ENCODE measurements at places on chromosomes 5 and 9. TPM values are rescaled to one million over a fixed set of nuclear protein-coding genes. Genes with fewer than 3 reads are reported as not detected.
A peak's percentile ranks its signal among the peaks of the same experiment; 100 is the strongest.

The COL23A1 gene
- total RNA-seq: 0.33 TPM

The COL5A1 gene
- total RNA-seq: 15.6 TPM

The LCN15 gene
- total RNA-seq: not detected

The SNX30 gene
- 10.2 TPM for total RNA-seq

The TTLL11 gene
- 2.9 TPM for total RNA-seq

DNA sequence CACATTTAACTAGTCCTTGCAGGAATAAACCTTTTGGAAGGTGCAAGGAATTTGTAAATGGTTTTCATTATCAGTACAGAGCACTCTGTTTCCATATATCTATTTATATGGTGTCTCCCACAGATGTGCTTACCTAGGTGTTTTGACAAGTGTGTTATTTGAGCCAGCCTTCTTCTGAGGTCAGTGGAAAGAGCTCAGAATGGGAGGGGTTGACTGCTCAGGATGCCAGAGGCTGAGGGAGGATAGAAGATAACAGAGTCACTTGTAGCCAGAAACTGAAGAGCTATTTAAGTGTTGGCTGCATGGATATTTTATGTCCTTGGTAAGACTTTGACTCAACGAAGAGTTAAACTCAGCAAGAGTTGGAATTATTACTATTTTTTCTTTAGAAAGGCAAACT, 5.0 kb downstream of the CMYA5 start:
- no peaks in the 10 kb centered on the region for H3K27me3 ChIP-seq
- no peak overlapping the region for H3K27ac ChIP-seq
- no peak overlapping the region for H3K4me3 ChIP-seq
- H3K36me3 ChIP-seq: no peaks in the 10 kb centered on the region
- peaks cover 5% of the 10 kb centered on the region for H3K4me1 ChIP-seq
- DNase-seq: no peak

DNA sequence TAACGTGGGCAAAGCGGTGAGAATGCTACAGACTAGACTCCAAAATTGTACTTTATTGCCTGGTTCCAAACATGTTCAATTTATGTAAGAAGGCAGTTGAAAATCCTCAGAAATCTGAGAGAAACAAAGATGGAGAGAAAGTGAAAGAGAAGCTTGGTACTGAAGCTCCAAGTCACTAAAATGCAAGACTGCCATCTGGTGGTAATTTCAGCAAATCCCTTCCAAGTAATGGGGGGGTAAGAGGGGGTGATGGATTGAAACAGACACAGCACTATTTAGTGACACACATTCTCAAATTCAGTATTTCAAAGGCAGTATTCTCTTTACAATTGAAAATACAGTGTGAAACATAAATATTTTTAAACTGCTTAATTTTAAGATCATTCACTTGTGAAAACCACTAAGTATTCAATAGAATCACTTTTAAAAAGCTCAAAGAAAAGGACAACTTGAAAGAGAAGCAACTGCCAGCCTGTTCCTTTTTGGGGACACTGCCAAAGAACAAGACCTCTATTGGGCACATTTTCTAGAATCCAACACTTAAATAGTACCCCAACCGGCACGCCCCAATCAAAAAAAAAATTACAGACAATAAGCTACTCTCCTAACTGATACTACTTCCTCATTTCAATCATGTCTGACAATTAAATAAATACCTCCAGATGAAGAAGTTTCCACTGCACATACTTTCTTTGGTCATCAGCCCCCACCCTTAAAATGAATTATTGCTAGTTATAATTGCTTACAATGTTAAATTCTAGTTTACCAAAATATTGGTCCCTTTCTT, 131.5 kb downstream of the AGTPBP1 start:
- H3K36me3 ChIP-seq: no peaks in the 10 kb centered on the region
- peaks cover 4% of the 10 kb centered on the region for H3K4me1 ChIP-seq

GRCh38 chr9:122221183-122221811, 7.5 kb downstream of the LHX6 start:
- H3K4me1 ChIP-seq: peaks cover 18% of the 10 kb centered on the region
- H3K27ac ChIP-seq: no peak overlapping the region
- H3K36me3 ChIP-seq: no peaks in the 10 kb centered on the region

- no peak for DNase-seq
- H3K36me3 ChIP-seq: no peaks in the 10 kb centered on the region
- no peaks in the 10 kb centered on the region for H3K27me3 ChIP-seq
- no peak overlapping the region for H3K27ac ChIP-seq
- H3K4me3 ChIP-seq: no peak overlapping the region
These were observed 81.3 kb downstream of the TNC start for GRCh38 chr9:115036691-115037090.

DNA sequence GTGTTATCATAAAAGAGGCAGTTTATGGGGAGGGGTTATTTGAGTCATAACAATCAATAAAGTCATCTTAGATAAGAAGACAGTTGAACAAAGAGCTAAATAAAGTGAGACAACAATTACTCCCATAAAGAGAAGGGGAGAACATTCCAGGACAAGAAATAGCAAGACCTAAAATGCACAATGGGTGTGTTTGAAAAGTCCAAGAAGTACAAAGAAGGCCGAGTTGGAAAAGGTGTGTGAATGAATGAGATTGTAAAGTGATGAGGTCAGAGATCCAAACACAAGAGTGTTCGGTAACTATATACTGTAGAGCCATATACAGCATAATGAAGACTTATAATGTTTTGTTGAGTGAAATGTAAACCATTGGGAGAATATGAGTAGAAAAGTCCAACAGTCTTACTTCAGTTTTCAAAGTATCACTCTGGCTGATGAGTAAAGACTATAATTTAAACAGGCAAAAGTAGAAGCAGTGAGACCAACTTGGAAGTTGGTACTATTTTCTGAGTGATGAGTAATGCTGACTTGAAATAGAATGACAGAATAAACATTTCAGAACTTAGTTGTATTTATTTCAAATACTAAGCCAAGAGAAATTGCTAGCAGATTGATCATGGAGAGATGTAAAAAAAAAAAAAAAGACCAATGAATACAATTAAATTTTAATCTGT, 868.7 kb upstream of the CDH9 start:
- no peak overlapping the region for H3K4me3 ChIP-seq
- H3K27me3 ChIP-seq: no peaks in the 10 kb centered on the region
- H3K27ac ChIP-seq: no peak overlapping the region
- no peaks in the 10 kb centered on the region for H3K4me1 ChIP-seq
- no peak for DNase-seq
- no peaks in the 10 kb centered on the region for H3K36me3 ChIP-seq

GRCh38 chr5:56565283-56565615, 250.1 kb upstream of the MAP3K1 start:
- H3K4me3 ChIP-seq: no peak overlapping the region
- H3K4me1 ChIP-seq: no peaks in the 10 kb centered on the region
- no peaks in the 10 kb centered on the region for H3K36me3 ChIP-seq
- H3K27ac ChIP-seq: no peak overlapping the region
- H3K27me3 ChIP-seq: no peaks in the 10 kb centered on the region
- no peak for DNase-seq

GRCh38 chr5:142783601-142784341, 13.6 kb downstream of the ARHGAP26 start:
- no peak overlapping the region for H3K27ac ChIP-seq
- H3K4me3 ChIP-seq: no peak overlapping the region
- H3K27me3 ChIP-seq: no peaks in the 10 kb centered on the region

- no peak overlapping the region for H3K27ac ChIP-seq
- H3K27me3 ChIP-seq: no peaks in the 10 kb centered on the region
- H3K36me3 ChIP-seq: no peaks in the 10 kb centered on the region
- no peak for DNase-seq
- no peak overlapping the region for H3K4me3 ChIP-seq
These were observed 168.1 kb upstream of the DMRT1 start for GRCh38 chr9:673264-673965.

- H3K27me3 ChIP-seq: no peaks in the 10 kb centered on the region
- H3K4me1 ChIP-seq: no peaks in the 10 kb centered on the region
- no peaks in the 10 kb centered on the region for H3K36me3 ChIP-seq
- no peak overlapping the region for H3K27ac ChIP-seq
- H3K4me3 ChIP-seq: no peak overlapping the region
- no peak for DNase-seq
These were observed 175.6 kb downstream of the HSD17B3 start for GRCh38 chr9:96126321-96126881.

GRCh38 chr5:5200133-5200532, 60.0 kb downstream of the ADAMTS16 start:
- no peak overlapping the region for H3K4me3 ChIP-seq
- DNase-seq: no peak
- no peaks in the 10 kb centered on the region for H3K36me3 ChIP-seq
- H3K27ac ChIP-seq: no peak overlapping the region
- no peaks in the 10 kb centered on the region for H3K4me1 ChIP-seq
- H3K27me3 ChIP-seq: no peaks in the 10 kb centered on the region

- H3K36me3 ChIP-seq: no peaks in the 10 kb centered on the region
- no peak overlapping the region for H3K4me3 ChIP-seq
- no peaks in the 10 kb centered on the region for H3K4me1 ChIP-seq
- no peak overlapping the region for H3K27ac ChIP-seq
- DNase-seq: no peak
- H3K27me3 ChIP-seq: no peaks in the 10 kb centered on the region
These were observed 170.1 kb upstream of the PITX1 start for GRCh38 chr5:135204151-135204600.

- H3K27ac ChIP-seq: no peak overlapping the region
- no peak for DNase-seq
- no peaks in the 10 kb centered on the region for H3K27me3 ChIP-seq
- H3K4me3 ChIP-seq: no peak overlapping the region
- H3K4me1 ChIP-seq: no peaks in the 10 kb centered on the region
These were observed 29.8 kb downstream of the AHRR start for GRCh38 chr5:351084-351920.

DNA sequence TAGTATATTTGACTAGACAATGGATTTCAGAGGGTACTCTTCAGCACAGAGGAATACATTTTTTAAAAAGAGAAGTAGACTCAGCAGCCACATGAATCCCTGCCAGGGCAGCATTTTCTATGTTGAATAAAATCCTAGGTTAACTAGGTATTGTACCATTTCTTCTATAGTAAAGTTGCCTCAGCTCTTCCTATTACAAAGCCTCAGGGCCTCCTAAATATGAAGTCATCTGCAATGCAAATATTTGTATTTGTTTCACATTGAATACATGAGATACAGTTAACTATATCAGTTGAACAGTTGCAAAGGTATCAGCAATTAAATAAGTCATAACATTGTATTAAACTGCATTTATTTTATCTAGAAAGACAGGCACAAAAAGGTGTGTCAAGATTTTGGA, 59.5 kb downstream of the NUDT12 start:
- DNase-seq: no peak
- H3K4me3 ChIP-seq: no peak overlapping the region
- H3K4me1 ChIP-seq: no peaks in the 10 kb centered on the region

- no peaks in the 10 kb centered on the region for H3K4me1 ChIP-seq
- H3K27ac ChIP-seq: no peak overlapping the region
- no peaks in the 10 kb centered on the region for H3K27me3 ChIP-seq
- no peaks in the 10 kb centered on the region for H3K36me3 ChIP-seq
- no peak for DNase-seq
- no peak overlapping the region for H3K4me3 ChIP-seq
These were observed 270.3 kb downstream of the SPOCK1 start for GRCh38 chr5:137228816-137229215.

DNA sequence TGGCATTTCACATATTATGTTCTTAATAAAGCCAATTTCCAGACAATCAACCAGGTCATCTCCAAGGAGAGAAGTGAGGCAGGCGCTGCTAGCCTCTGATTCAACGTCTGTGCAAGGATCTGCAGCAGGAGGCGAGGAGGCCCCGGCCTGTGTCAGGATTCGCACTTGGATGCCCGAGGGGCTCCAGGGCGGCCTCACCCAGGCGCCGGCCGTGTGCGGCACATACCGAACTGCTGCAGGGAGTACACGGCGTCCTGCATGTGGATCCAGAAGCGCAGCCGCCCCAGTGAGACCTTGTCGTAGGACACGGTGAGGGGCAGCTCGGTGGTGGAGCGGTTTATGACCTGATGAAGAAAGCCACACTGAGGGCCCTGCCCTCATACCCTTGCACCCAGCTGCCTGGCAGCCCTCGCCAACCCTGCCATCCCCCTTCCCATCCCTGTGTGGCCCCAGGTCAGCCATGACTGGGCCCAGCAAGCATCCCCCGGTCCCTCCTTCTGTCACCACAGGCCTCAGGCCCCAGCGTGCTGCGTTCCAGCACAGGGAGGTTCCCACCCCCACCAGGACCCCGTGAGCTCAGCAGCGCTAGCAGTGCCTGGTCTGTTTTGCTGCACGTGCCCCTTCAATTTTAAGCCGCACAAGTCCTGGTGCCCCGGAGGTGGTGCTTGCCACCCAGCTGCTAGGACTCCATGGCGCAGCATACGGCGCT, 9.9 kb downstream of the CLPTM1L start:
- H3K4me3 ChIP-seq: no peak overlapping the region
- DNase-seq: no peak
- H3K27ac ChIP-seq: no peak overlapping the region
- H3K36me3 ChIP-seq: peaks cover 21% of the 10 kb centered on the region
- H3K4me1 ChIP-seq: peaks cover 63% of the 10 kb centered on the region

GRCh38 chr9:136848393-136849037, 694 bp upstream of the PHPT1 start:
- H3K27ac ChIP-seq: peak overlapping the region; percentile 83
- H3K4me3 ChIP-seq: peak overlapping the region; percentile 83
- peaks cover 40% of the 10 kb centered on the region for H3K4me1 ChIP-seq
- H3K36me3 ChIP-seq: peaks cover 2% of the 10 kb centered on the region
- H3K27me3 ChIP-seq: no peaks in the 10 kb centered on the region

GRCh38 chr9:89036383-89036782, 45.1 kb downstream of the S1PR3 start:
- no peak overlapping the region for H3K4me3 ChIP-seq
- no peaks in the 10 kb centered on the region for H3K4me1 ChIP-seq
- no peaks in the 10 kb centered on the region for H3K27me3 ChIP-seq
- no peak overlapping the region for H3K27ac ChIP-seq
- H3K36me3 ChIP-seq: no peaks in the 10 kb centered on the region

DNA sequence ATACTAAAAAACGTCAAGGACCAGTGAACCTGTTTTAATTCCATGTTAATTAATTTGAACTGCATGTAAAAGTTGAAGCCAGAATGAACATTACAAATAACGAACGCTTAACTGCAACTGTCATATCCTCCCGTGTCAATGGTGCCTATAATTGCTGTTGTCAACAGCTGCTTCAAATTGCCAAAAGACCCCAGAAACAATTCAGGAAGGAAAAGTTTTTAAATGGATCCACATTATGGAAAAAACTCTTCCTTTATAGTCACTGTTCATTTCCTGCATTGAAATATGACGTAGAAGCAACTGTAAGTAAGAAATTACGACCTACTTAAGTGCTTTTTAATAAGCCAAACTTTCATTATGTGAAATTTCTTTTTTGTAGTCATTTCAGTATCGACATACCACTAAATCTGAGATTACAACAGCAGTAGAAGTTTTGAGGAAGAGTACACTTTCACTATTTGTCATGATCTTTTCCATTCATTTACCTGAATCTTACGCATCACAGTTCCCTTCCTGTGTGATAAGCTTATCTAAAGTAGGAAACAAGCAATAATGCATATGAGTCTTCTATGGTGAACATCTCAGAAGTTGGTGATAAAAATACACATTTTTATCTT, 37.8 kb downstream of the MEF2C start:
- no peaks in the 10 kb centered on the region for H3K36me3 ChIP-seq
- H3K27ac ChIP-seq: no peak overlapping the region
- no peak for DNase-seq
- no peaks in the 10 kb centered on the region for H3K4me1 ChIP-seq
- no peak overlapping the region for H3K4me3 ChIP-seq
